Erythroblast (primary cell): ENCODE measurements at places on chromosomes 5 and 9.
A peak's percentile ranks its signal among the peaks of the same experiment; 100 is the strongest.

DNA sequence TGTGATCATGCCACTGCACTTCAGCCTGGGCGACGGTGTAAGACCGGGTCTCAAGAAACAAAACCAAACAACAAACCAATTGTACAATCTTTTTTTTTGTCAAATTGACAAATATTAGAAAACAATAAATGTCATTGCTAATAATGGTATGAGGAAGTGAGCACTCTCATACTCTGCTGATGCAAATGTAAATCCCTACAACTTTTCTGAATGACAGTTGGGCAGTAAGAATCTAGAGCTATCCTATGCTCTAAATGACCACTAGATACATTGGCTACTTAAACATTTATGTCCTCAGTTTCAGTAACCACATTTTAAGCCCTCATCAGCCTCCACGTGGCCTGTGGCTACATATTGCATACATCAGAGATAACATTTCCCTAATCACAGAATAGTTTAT, 256.2 kb downstream of the FER start:
- DNase-seq: no peak

DNA sequence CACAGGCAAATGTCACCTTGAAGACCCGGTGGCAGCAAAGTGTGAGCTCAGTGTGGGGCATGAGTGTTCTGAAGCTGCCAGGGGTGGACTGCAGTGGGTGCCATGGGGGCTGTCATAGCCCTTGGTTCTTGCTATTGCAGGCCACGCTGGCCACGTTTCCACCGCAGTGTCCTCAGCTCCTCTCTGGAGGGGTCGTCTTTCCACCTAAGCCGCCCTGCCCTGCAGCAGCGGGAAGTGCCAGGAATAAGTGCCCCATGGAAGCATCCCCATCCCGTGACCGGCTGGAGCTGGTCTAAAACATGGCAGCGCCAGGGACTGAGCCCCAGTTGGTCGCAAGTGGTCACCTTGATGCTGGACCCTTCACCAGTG, 6.9 kb downstream of the OBP2B start:
- no peak for DNase-seq

- DNase-seq: no peak
These were observed 63.5 kb downstream of the C9orf50 start for GRCh38 chr9:129557192-129558036.

GRCh38 chr5:96977228-96977627, 41.3 kb downstream of the LNPEP start:
- no peak for DNase-seq

DNA sequence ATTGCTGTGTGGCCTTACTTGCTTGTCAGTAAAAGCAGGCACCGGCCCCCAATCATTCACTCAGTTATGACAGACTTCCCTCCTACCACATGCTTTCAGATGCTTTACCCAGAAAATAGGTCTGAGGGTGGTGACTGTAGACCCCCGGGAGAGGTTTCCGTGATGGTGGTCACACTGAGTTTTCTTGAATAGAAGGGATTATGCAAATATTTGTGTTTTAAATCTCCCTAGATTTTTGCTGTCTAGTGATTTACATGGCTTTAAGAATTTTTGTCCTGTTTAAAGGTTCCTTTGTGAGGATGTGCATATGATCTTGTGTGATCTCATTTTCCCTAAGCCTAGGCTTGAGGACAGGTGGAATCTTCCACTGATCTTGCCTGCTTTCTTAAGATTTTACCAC, 281.7 kb downstream of the FANCC start:
- no peak for DNase-seq

GRCh38 chr5:160548949-160549645, 127.4 kb downstream of the PTTG1 start:
- no peak for DNase-seq

- DNase-seq: no peak
These were observed 9.6 kb downstream of the NEK6 start for GRCh38 chr9:124267271-124267807.

DNA sequence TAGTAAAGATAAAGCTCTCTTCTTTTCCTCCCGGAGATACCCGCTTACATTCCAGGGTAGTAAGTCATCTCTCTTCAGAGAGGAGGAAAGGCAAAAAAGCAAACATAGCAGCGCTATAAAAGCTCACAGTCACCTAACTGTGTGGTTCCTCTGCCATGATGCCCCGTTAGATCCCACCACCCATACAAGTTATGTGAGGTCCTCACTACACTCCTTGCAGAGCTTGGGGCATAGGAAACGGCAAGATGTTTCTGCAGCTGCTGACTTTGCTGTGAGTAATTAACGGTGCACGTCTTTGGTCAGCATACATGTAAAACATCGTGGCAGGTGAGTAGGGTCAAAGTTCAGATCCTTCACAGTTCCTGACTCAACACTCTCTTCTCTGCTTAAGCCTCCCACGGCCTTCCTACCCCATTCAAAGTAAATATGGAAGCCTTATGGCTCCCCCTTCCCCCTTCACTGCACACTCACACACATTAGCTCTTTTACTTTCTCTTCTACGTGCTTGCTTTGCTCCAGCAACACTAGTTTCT, 218.9 kb downstream of the DIRAS2 start:
- DNase-seq: no peak

GRCh38 chr5:158722940-158723339, 376.8 kb downstream of the EBF1 start:
- no peak for DNase-seq

- DNase-seq: peak; percentile 86
These were observed 59.0 kb downstream of the MAP1B start for GRCh38 chr5:72166070-72166979.

GRCh38 chr9:111615928-111616327, 15.2 kb upstream of the DNAJC25 start:
- no peak for DNase-seq

- no peak for DNase-seq
These were observed 509.8 kb downstream of the CSNK1G3 start for GRCh38 chr5:124021776-124022175.

DNA sequence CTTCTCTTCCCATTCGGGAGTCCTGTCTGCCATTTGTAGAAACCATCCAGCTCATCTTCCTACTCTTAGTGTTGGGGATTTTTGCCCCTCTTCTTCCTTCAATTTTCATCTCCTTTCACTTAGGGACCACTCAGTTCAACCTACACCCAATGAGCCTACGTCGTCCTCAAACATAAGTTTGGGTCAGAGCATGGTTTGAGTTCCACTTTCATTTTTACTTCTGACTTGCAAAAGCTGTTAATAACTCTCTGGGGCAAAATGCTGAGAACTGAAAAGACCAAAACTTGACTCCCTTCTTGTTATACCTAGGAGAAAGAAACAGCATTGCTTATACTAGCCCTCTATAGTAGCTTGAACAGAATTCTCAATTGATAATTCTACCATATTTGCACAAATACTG, 381.5 kb upstream of the MPDZ start:
- DNase-seq: no peak

DNA sequence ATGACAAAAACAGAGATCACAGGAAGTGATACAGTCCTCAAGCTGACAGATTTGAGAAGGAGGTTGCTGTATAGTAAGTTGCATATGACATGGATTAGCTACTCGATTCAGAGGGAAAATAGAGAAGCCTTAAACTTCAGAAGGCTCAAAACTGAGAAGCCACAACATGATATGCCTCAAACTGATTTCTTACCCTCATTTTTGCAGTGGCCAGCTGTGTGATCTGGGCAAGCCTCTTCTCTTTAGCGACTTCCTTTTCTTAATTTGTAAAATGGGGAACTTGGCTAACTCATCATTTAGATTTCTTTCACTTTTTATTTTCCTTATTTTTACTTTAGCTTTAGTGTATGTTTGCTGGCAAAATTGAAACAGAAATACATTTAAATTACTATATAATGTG, 421.1 kb downstream of the KIF4B start:
- DNase-seq: no peak

- DNase-seq: peak; percentile 82
These were observed 36.0 kb downstream of the RCL1 start for GRCh38 chr9:4828761-4829160.

DNA sequence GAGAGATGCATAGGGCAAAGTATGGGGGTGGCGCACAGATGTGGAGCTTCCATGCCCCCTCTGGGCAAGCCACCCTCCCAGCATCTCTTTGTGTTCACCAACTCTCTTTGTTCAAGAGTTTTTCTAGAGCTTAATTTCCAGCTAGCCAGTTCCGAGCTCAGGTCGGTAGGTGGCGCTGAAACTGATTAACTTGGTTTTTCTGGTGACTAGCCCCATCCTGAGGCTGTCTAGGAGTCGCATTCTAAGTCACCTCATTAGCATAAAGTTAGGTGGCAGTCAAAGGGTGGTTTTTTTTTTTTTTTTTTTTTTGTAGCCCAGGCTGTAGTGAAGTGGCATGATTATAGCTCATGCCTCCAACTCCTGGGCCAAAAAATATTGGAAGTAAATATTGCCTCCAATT, 476.4 kb downstream of the KDM4C start:
- DNase-seq: peak; percentile 71

DNA sequence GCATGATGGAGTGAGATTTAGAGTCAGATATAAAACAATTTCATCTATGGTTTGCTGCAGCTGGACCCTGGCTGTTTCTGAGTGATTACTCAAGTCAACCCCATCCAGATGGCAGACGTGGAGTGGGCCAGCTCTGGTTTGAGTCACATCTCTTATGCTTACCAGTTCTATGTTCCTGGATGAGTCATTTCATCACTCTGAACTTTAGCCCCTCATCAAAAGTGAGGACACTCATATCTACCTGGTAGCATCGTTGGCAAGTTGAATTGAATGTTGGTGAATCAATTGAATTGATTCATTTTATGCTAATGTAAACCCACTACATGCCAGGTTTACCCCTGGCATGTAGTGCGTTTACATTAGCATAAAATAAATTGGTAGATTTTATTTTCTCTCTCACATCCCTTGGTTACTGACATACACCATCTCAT, 176.4 kb downstream of the FGF18 start:
- no peak for DNase-seq

DNA sequence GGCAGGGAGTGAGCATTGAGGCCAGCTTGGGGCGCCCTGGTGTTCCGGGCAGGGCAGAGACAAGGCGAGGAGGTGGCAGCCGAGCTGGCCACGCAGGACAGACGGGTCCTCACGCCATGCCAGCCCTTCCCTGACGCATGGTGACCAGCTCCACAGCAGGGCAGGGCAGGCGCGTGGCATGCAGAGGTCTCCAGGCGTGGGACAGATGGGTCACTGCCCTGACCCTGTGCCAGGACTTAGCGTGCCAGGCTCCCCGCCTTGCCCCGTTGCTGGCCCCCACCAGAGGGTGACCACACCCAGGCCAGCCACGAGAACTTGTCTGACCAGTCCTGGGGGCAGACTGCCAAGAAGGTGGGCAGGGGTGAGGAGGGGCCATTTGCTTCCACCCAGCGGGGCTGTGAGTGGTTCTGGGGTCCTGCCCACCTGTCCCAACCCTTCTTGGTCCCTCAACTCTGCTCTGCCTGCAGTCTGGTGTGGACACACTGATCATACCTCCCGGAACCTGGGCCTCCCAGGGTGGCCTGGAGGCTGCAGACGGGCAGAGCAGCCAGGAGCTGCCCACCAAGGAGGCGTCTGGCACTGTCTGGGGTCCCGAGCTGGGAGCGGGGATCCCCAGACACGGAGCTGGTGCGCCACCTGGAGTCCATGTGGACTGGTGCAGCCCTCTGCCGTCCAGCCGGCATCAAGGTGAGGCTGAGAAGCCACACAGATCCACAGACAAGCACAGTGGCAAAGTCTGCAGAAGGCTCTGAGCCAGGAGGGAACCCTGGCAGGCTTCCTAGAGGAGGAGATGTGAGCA, at the start of gene RNF224:
Gene RNF224, plus strand, starts transcription at position 449 of the 799 bp plus-strand sequence. CDS start 834 bp downstream, outside the sequence.
- DNase-seq: peak; percentile 80

DNA sequence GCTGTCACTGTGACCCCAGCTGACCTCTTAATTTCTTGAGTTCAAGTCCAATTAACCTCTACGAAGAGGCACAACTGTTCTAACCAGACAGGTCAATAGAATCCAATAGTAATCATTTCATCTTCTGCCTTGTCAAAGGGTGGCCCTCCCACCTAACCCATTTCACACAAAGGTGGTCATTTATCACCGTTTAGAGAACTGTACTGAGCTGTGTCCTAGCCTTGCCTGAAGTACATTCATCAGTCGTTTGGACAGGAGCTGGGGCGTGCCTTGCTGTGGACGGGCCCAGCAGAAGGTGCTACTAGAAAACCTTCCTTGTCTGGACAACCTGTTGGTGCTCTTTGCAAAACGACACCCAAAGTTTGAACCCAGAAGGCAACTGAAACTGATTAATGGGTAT, 605.4 kb downstream of the ISL1 start:
- DNase-seq: no peak

- DNase-seq: no peak
These were observed 18.5 kb upstream of the SNX2 start for GRCh38 chr5:122756264-122756911.

GRCh38 chr5:180135967-180136629, 64.5 kb upstream of the RNF130 start:
- DNase-seq: no peak

DNA sequence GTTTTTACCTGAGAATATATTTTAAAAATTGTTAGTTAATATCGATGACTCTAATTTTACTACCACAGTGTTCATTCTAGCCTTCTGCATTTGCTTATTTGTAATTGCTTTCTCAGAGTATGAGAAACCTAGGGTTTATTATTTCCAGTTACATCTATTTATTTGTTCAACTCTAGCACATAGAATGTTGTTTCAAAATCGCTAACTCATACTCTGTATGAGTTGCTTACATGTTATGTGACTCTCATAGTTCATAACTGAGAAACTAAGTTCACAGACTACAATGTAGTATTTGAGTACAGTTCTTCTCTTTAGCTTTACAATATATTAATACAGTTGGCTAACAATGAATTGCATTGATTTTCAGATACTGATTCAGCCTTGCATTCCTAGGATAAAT, 103.2 kb downstream of the MACROH2A1 start:
- no peak for DNase-seq

GRCh38 chr9:93224591-93224990, 40.7 kb downstream of the WNK2 start:
- DNase-seq: no peak

- DNase-seq: no peak
These were observed 232.1 kb upstream of the PIK3R1 start for GRCh38 chr5:67983251-67984110.

DNA sequence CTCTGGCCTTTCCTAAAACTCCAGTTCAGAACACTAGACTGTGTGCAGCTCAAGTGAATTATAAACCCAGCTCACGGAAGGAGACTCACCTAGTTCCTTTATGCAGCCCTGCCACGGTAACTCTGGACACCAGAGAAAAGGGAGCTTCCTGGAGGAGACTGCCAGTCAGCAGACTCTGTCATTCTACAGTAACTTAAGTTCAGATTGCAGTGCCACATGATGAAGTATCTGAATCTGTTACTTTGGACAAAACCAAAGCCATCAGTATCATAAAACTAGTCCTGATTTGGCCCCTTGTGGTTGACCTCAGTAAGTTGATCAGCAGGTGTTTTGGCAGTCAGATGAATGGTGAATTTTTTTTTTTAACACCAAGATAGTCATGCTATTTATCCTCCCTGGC, 2.7 kb downstream of the MTRR start:
- no peak for DNase-seq

GRCh38 chr5:178334861-178335260, 102.3 kb upstream of the PHYKPL start:
- DNase-seq: no peak

DNA sequence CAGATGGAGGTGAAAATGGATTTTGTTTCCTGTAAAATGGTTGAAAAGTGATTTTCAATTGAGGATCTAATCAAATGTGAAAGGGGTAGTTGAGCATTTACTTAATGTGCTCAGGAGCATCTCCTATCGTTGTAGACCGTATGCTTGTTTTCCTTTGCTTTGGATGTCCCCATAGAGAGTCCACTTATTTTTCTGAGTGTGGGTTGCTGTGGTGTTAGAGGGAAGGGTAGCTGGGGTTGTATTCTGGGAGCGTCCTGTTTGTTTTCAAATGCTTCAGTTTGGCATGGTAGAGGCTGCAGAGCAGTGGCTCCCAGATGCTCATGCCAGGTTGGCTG, 154.1 kb downstream of the MAT2B start:
- no peak for DNase-seq
